ENCODE measurements at places on chromosomes 7 and 10.

DNA sequence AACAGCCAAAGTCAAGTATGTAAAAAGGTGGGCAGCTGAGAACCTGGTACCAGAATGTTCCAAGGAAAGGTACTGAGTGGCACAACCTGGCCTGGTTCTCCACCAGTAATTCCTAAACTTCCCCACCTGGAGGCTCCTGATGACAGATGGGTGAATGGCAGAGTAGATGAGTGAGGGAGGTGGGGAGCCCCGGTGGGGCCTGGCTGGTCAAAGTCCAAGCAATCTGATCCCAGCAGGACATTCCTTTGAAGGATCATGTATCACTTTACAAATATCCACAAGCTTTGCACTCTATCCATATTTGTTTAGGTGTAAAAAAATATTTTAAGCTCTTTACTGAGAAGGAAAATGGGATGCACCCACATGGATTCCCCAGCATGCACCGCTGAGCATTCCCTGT lies 250.2 kb downstream of the DPP6 start:
- no peak for DNase-seq

- DNase-seq: no peak
These were observed 34.2 kb upstream of the TCF7L2 start for GRCh38 chr10:112915590-112916572.

- DNase-seq: no peak
These were observed 225.1 kb downstream of the GATA3 start for GRCh38 chr10:8279598-8279997.

DNA sequence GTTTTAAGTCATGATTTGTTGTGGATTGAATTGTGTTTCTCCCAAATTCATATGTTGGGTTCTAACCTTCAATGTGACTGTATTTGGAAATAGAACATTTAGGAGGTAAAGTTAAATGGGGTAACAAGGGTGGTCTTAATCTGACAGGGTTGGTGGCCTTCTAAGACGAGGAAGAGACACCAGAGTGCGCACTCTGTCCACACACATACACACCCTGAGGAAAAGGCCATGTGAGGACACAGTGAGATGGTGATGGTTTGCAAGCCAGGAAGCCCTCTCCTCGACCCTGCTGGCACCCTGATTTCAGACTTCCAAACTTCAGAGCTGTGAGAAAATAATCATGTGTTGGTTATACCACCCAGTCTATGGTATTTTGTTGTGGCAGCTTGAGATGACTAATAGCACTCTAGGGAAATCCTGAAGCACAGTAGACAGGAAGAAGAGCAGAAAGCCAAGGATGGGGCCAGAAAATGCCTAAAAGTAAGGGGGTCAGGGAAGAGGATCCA lies 28.0 kb upstream of the SEM1 start:
- DNase-seq: no peak

DNA sequence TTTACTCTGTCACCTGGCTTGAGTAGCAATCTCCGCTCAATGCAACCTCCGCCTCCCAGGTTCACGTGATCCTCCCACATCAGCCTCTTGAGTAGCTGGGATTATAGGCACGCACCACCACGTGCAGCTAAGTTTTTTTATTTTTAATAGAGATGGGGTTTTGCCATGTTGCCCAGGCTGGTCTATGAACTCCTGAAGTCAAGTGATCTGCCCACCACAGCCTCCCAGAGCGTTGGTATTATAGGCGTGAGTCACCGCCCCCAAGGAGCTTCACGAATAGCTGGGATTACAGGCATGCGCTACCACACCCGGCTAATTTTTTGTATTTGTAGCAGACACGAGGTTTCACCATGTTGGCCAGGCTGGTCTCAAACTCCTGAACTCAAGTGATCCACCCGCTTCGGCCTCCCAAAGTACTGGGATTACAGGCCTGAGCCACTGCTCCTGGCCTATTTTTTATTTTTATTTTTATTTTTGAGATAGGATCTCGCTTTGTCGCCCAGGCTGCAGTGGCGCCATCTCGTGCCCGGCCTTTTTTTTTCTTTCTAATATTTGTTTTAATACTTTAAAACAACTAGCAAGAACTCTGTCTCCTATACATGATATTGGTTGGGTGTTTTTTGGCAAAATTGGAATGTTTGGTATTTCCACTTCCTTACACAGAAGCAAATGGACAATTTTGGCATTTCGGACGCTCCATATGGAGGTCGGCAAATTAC lies 1.1 kb downstream of the EFCAB10 start:
- no peak for DNase-seq

DNA sequence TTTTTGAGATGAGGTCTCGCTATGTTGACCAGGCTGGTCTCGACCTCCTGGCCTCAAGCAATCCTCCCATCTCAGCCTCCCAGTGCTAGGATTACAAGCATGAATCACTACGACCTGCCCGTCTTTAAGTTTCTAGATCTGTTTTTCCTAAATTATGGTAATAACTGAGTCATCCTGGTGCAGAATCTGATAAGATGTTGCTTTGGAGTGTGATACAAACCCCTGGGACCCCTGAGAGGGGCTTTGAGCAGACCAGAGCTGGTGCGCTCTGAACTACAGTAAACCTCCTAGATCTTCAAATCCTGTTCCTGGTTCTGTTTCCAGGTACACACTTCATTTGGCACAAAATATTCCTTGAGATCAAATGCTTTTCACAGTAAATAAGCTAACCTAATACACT lies 34.2 kb downstream of the RPP38 start:
- no peak for DNase-seq

DNA sequence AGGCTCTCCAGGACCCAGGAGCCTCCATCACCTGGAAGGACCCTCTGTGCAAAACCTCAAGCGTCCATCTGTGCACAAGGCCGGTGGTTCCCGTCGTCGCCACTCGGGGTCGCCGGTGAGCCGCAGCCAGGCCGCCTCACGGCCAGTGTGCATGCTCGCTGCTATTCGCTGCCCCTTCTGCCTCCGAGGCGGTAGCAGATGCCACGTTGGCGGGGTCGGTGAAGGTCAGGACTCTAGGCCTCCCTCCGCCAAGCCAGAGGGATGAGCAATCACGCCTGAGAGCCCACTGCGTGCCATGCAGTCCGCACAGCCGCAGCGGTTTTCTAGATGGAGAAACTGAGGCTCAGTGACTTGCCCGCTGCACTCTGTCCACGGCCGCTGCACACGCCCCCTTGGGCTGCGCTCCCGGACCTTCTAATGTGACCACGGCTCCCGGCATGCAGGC lies 5.7 kb downstream of the UPK3B start:
- DNase-seq: no peak

DNA sequence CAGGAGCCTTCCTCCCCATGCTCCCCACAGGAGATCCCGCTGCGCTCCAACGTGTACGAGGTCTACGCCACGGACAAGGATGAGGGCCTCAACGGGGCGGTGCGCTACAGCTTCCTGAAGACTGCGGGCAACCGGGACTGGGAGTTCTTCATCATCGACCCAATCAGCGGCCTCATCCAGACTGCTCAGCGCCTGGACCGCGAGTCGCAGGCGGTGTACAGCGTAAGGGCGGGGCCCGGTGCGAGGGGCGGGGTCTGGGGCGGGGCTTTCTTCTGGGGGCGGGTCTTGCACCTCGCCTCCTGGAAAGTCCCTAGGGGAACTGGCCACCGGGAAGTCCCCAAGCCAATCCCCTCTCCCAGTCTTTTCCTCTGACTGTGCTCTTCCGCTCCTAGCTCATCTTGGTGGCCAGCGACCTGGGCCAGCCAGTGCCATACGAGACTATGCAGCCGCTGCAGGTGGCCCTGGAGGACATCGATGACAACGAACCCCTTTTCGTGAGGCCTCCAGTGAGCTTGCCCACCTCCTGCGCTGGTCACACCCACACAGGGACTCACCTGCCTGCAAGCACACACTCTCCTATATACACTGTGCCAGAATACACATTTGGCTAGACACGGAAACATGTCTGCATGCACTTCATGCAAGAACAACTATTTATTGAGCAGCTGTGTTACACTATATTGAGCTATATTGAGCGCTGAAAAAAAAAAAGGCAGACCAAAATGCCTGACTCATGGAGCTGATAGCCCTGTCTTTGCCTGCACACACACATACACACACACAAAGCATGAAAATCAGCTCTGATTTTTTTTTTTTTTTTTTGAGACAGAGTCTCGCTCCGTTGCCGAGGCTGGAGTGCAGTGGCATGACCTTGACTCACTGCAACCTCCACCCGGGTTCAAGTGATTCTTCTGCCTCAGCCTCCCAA lies 32.7 kb upstream of the VSIR start:
- no peak for DNase-seq

- no peak for DNase-seq
These were observed 121.7 kb downstream of the ABCA13 start for GRCh38 chr7:48292949-48293348.

GRCh38 chr7:16348251-16348650 lies 73.1 kb downstream of the CRPPA start:
- no peak for DNase-seq

All from NK-92 treated with Interleukin-12 subunit alpha and Interleukin-12 subunit beta, amount 100 ng/mL, for 24 hours (cell line).